ENCODE measurements at places on chromosomes 4 and X.

- no peak for DNase-seq
Observed at GRCh38 chr4:112147697-112148096, 2.4 kb downstream of the FAM241A start.

DNA sequence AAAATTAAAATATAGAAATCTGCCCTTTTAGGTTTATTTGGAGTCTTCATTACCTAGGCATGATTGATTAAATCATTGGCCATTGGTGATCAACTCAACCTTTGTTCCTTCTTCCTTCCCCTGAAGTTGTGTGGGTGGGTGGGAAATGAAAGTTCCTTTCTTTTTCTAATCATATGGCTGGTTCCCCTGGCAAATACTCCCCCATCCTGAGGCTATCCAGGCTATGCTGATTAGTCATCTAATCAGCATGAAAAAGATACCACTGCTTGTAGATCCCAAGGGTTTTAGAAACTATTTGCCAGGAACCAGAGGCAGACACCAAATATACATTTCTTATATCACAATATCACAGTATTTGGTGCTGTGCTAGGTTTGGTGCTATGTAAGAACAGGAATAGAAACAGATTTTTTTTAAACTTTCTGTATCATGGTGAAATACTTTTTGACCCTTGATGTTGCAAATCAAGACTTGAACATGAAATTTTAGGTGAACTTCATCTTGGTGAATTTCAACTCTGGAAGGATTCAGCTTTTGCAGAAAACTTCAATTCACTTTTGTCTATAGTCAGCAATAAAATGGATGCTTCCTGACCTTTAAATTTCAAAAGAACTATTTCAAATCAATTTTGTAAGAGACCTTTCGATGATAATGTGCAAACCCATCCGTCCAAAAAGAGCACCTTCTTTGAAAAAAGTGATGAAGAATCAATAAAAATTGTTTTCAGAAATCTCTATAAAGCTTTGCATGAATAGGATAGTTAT, 71.1 kb downstream of the CCSER1 start:
- DNase-seq: no peak

DNA sequence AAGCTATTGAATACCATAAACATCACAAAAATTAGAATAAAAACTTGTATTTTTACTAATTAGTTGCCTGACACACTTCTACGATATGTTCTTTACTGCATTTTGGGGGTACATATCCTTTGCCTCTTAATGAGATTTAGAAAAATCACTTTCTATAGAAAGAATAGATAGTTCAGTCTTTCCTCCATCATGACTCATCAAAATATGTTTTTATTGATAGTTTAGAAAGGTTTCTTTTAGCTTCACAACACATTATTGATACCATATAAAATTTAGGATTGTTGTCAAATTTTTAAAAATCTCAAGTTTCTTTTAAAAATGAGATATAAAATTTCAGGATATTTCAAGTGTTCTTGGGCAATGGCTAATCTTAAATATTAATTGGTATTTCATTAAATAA, 74.5 kb upstream of the NOCT start:
- DNase-seq: no peak

DNA sequence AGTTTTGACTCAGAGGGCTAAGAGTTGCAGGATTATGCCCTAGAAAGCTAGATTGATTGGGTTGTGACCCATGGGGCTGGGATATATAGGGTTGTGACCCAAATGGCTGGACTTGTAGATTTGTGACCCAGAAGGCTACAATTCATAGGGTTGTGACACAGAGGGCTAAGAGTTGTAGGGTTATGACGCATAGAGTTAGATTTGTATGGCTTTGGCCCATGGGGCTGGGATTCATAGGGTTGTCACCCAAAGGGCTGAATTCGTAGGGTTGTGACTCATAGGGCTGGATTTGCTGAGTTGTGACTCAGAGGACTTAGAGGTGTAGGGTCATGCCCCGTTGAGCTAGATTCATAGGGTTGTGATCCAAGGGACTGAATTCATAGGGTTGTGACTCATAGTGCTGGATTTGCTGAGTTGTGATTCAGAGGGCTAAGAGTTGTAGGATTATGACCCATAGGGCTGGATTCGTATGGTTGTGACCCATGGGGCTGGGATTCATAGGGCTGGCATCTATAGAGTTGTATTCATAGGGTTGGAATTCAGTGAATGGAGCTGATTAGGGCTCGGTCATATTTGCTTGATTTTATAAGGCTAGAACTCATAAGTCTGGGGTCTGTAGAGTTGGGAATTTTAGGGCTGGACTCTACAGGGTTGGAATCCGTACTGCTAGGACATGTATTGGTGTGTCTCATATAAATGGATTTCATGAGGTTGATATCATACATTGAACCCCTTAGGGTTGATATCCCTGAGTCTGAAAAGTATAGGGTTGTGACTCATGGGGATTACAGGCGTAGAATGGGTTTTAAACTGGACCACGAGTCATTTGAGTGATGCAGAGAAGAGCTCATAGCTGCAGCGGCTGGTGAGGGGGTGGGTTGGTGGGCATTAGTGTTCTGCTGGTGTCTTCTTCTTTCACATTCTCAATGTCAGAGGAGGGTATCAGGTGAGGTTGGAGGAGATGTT, 125.7 kb downstream of the CRLF2 start:
- no peak for DNase-seq

GRCh38 chrX:19728915-19729314, 158.5 kb downstream of the SH3KBP1 start:
- no peak for DNase-seq

GRCh38 chr4:16607241-16608066, 291.0 kb downstream of the LDB2 start:
- no peak for DNase-seq

- DNase-seq: no peak
Observed at GRCh38 chr4:95318483-95318882, 230.3 kb downstream of the UNC5C start.

GRCh38 chr4:174209341-174209740, 74.1 kb downstream of the FBXO8 start:
- DNase-seq: no peak

GRCh38 chr4:143184217-143184502, 557 bp upstream of the USP38 start:
- no peak for DNase-seq

GRCh38 chrX:132565273-132565672, 76.4 kb upstream of the MBNL3 start:
- DNase-seq: no peak

DNA sequence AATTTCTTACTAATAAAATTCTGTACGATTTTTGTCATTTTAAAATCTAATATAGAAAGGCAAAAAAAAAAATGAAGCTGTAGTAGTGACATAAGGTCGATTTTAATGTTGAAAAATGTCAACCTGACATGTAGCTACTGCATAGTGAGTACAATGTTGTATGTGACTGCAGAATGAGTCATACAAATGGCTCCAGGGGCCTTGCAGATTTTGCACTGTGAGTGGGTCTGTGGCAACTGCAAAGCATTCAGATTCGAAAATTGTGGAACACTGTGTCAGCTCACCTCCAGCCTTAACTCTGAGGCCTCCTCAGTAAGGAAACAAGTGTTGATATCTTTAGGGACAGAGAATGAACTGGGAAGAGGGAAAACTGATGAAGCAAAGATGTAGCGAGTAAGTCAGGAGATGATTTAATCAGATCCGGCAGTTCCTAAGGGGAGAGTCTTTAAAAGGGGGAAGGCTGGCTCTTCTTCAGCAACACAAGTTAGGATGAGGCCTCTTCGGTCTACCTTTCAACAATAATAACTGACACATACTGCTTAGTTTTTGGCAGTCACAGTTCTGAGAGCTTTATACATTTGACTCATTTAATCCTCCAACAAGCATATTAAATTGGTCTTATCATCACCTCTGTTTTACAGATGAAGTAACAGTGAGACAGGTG, 24.9 kb downstream of the TKTL2 start:
- no peak for DNase-seq

All from activated T-cell treated with anti-CD3 and anti-CD28 coated beads, Interleukin-2, amount 50 U/mL, for 48 hours (primary cell).